ENCODE measurements at places on chromosomes 5 and 9.

- DNase-seq: no peak
These were observed 119.8 kb downstream of the PRDM6 start for GRCh38 chr5:123208668-123209501.

GRCh38 chr5:154513669-154514084 is 35.6 kb upstream of the HAND1 start:
- DNase-seq: no peak

- DNase-seq: no peak
These were observed 2.4 kb downstream of the PCYOX1L start for GRCh38 chr5:149360272-149360671.

- no peak for DNase-seq
These were observed 209.6 kb upstream of the TNC start for GRCh38 chr9:115327436-115328122.

- no peak for DNase-seq
These were observed 58.0 kb downstream of the LPAR1 start for GRCh38 chr9:110980261-110980660.

GRCh38 chr5:18023986-18024385 is 389.7 kb downstream of the TAF11L14 start:
- no peak for DNase-seq

DNA sequence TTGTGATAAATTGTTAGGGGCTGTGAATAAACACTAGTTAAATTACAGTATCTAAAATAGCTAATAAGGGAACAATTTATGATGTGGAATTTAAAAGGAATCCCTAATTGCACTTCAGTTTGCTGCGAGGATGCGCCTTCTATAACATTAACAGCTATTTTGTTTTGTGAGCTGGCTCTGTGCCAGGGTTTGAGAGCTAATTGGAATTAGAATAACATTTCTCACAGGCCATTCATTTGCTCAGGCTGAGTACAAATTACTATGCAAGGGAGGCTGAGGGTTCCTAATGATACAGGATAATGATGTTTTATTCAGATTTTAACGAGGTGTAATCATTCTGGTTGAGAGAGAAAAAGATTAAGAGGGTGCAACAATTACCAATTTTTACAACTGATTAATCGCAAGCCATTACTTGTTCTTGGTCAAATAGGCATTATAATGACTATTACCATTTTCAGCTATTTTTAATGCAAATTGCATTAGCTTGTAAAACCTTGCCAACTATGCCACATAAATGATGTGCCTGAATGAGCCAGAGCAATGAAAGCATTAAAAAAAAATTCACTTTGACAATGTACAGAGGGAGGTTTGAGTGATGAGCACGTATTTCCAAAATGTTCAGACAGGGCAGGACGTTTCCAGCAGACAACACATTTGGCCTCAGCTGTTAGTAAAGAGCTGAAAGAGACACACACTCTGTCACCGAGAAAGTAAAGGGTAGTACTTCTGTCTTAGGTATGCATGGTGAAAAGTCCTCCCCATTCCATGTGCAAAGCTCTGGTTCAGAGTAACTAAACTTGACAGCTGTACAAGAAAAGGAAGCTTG is 576.5 kb downstream of the TLE1 start:
- DNase-seq: no peak

GRCh38 chr5:111748304-111748763 is 8.7 kb downstream of the NREP start:
- no peak for DNase-seq

DNA sequence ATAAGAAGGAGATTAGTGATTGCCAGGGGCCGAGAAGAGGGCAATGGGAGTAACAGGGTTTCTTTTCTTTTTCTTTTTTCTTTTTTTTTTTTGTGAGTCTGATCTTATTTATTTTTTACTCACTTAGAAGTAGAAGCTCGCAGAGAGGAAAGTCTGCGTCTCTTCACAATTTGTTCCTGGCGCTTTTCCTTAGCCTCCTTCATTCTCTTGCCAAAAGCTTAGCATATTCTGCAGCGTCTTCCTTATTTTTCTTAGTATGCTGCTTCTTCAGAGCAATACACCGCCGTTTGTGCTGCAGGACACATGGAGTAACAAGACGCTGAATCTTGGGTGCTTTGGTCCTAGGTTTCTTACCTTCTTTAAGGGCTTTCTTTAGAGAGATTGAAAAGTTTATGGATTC is 30.3 kb upstream of the DENND4C start:
- DNase-seq: no peak

GRCh38 chr5:57650360-57651069 is 167.9 kb upstream of the ACTBL2 start:
- DNase-seq: peak; percentile 3

DNA sequence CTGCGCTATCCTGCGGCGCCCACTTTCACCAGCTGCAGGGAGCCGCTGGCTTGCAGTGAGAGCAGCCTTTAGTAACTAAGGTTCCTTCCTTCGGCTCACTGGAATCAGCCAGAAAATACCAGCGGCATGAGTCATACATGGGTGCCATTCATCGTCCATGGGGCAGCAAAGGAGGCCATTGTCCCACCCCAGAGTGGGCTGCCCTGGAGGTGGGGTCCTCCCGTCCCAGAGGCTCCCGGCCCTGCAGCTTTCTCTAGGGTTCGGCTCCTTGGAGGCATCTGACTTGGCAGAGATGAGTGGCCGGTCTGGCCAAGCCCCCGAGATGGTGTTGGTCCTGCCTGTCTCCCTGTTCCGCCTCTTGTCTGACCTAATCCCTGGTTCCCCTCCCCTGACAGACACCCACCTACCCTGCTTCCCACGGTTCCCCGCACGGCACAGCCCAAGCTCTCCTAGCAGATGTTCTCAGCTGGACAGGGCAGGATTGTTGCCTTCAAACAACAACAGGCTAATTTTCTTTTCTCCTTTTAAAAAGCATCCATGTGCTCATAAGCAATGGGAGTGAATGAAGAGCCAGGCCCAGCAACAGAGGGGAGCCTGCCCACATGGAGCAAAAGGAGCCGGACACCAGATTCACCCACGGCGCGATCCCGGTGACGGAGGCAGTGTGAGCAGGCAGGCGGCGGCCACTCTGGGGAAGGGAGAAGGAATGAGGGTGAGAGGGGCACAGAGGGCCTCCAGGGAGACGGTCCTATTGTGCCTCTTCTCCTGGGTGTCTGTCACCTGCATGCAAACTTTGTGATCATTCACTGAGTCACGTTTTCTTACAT is 97.0 kb upstream of the COL5A1 start:
- DNase-seq: no peak

DNA sequence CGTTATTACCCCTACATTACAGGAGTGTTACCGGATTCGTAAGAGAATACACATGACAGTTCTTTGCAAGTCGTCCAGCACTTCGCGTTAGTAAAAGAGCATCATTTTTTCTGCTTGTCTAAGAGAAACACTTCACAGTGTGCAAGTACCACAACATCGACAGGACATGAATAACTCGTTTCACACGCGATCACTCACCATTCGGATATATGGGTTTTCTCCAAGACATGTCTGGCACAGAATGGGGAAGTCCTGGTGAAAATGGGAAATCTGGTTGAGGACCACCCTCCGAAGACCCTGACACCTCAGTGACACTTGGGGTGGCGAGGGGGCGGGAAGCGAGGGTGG is 642 bp downstream of the RBM22 start:
- DNase-seq: no peak

- no peak for DNase-seq
These were observed 138.6 kb downstream of the ARRDC3 start for GRCh38 chr5:91244380-91245073.

DNA sequence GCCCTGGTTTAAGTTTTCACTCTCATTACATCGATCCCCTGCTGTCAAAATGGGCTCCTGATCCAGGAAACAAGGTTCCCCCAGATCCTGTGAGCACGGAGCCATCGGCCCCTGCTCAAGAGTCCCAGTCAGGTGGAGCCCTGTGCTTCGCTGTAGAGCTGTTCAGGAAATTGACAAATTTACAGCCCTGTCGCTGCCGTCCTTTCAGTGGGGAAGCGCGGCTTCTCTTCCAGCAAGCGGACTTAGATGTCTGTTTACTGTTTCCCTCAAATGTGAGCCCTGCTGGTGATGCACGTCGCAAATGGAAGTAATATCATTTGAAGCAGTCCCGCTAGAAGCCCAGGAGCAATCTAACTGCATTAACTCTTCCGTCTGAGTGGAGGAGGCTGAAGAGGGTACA is 760.9 kb upstream of the WWC1 start:
- no peak for DNase-seq

- no peak for DNase-seq
These were observed 18.5 kb downstream of the TMEM245 start for GRCh38 chr9:109101202-109101595.

- DNase-seq: peak; percentile 20
These were observed 64.9 kb upstream of the OSMR start for GRCh38 chr5:38780945-38781344.

GRCh38 chr9:129682381-129682780 is 16.9 kb downstream of the PRRX2 start:
- DNase-seq: no peak

- DNase-seq: no peak
These were observed 39.8 kb downstream of the F2RL2 start for GRCh38 chr5:76583163-76584047.

DNA sequence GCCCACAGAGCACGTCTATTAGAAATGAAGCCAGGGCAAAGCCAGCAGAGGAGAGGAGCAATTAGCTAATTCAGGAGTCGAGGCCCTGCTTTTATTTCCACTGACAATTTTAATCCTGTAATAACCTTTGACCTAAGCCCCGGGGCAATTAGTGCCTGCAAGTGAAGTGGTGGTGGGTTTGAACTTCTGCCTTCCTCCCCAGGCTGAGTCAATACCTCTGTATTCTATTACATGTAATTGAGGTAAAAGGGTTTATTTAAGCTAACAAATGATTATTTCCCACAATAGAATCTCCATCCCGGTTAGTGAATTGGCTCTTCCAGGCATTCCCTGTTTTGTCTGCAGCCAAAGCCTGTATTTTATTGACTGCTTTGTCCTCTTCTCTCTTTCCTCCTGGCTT is 49.9 kb downstream of the FGF18 start:
- no peak for DNase-seq

GRCh38 chr9:91239367-91240111 is 122.2 kb downstream of the AUH start:
- DNase-seq: no peak

- no peak for DNase-seq
These were observed 12.3 kb downstream of the DCAF10 start for GRCh38 chr9:37812773-37813379.

- DNase-seq: no peak
These were observed 68.9 kb downstream of the DAP start for GRCh38 chr5:10691826-10692785.

DNA sequence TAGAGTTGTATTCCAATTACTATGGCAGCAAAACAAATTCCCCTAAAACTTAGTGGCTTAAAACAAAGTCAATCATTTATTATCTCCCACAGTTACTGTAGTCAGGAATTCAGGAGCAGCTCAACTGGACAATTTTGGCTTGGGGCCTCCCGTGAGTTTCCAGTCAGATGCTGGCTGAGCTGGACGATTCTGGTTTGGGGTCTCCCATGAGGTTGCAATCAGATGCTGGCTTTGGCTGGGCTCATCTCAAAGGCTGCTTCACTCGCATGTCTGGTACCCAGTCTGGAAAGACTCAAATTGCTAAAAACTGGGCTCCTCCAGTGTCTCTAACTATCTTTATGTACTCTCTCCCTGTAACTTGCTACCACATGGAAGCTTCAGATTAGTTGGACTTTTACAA is 130.1 kb downstream of the C5orf15 start:
- DNase-seq: no peak

DNA sequence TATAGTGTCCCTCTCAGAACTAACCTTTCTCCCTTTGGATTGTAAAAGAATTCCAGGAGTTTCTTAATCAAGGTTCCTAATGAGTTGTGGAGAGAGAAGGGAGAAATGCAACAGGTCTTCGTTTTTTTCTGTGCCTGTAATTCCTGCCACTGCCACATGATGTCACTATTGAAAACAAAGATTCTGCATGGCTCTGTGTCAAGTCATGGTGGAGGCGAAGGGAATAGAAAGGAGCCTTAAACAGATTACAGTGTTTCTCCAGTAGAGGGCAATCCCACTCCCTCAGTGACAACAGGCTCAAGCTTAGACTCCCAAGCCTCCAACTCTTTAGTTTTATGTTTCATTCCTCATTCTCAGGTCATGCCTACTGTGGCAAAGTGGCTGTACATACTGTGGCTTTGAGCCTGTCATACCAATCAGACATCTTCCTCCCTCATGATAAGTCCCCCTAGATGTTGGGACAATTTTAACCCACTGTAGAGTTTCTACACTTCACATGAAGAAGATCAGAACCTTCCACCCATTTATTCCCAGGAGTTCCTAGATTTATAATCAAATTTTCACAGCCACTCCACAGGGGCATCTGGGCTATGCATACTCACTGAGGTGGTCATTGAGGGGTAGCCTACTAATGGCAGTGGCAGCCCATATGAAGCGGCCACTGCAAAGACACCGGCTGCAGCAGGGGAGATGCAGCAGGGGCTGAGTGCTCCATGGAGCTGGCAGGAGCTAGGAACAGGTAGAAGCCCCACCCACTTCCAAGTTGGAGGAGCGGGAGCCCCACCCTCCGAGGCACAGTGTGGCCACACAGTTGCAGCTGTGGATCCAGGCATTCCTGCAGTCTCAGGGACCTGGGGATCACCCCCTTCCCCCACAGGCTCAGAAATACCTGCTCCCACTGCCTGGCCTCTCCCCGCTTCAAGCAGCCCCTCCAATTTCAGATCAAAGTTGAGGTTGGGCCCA is 97.4 kb upstream of the TRIM32 start:
- no peak for DNase-seq

DNA sequence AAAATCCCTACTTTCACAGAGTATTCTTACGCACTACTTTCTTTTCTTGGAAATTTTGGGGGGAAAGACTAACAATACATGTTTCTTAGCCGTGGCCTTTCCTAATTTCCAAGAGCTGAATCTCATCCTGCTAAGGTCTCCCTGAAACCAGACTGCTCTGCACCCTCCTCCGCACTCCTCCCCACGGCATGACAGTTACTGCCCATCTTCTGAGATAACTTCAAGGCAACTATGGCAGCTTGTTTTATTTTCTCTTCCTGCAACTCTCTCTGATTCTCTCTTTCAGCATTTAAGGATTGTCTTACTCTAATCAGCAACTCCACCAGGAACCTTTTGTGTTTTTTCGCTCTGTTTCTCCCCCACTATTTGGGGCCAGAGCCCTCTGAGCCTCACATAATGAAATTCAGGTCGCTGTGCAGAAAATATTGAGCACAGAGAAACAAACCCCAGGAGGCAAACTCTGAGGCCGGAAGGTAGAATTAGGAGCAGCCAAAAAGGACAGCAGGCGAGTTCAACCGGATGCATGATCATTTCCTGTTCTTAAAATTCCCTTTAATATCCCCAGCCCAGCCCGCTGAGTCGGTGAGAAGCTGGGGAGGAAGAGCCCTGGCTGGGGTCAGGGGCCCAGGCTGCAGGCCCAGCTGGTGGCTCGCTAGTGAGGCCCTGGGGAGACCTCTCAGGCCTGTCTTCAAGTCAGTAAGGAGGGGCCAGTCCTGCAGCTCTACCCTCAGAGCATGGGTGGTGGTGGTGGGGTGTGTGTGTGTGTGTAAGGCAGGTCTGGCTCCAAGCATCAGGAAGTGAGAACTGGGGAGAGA is 213.6 kb upstream of the S1PR3 start:
- no peak for DNase-seq

DNA sequence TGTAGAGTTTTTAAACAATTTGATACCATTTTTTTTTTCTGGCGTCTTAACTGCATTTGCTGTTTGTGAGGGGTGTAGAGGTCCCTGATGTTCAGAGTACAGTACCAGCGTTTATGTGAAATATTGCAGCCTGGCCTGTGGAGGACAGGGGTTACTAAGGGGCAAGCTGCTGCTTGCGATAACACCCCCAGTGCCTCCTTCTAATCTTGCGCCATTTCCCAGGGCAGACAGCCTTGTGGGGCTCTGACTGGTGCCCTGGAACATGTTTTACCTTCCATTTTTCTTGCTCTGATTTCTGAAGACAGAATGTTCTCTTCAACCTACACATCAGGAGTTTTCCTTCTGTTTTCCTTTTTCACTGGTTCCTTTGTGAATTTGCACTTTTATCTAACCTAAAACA is 142.9 kb downstream of the DOCK8 start:
- no peak for DNase-seq
